NCI-H82 (cell line): ENCODE measurements at places on chromosomes 1 and 21.

DNA sequence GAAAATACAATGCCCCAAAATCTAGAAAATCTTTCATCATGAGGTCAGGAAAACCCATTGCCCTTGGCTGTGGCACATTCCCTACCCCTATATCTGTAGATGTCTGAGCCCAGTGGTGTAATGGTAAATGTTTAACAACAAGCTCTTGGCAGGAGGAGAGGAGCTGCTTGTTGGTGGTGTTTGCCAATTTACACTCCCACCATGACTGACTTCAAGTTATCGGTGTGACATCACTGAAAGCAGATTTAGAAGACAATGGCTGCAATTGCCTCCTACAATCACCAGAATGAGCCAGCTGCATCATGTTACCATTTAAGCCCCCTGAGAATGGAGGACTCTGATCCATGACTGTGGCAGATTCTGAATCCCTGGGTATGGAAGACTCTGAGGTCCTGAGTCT lies 70.9 kb downstream of the SDC3 start:
- DNase-seq, result no peak

DNA sequence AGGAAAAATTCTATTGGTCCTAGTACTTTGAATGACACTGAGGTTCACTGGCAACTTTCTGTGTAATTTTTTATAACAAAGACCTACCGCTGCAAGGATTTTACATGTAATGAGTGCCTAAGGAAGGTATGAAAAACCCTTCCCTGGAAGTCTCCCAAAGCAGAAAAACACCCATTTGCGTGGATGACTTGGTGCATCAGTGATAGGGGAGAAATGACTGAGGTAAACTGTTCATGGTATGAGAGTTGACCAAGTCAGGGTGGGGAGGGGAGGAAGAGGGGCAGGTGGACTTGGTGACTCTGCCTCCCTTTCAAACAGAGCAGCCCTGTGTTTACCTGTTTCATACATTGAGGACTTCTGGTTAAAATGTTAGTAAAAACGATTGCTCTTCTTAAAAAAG lies 78.8 kb upstream of the IPO9 start:
- no peak for DNase-seq

- DNase-seq, result peak; percentile 59
Observed at GRCh38 chr1:43990271-43991199, 864 bp upstream of the CCDC24 start.

DNA sequence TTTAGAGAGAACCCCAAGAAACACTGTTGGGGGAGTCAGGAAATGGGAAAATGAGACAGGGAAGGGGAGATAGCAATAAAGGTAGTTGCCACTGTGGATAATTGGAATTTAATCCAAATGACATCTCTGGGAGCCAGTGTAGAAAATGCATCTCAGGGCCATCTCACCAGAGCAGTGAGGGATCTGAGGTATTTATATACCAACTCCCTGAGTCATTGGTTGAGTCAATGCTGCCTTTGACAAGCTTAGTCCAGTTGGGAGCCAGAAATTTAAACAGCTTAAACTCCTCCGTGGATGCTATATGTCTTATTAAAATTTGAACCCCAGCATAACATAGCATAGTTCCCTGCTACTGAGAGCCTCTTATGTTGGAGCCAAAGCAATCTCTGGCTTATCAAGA lies 140.3 kb downstream of the SLC30A10 start:
- no peak for DNase-seq

DNA sequence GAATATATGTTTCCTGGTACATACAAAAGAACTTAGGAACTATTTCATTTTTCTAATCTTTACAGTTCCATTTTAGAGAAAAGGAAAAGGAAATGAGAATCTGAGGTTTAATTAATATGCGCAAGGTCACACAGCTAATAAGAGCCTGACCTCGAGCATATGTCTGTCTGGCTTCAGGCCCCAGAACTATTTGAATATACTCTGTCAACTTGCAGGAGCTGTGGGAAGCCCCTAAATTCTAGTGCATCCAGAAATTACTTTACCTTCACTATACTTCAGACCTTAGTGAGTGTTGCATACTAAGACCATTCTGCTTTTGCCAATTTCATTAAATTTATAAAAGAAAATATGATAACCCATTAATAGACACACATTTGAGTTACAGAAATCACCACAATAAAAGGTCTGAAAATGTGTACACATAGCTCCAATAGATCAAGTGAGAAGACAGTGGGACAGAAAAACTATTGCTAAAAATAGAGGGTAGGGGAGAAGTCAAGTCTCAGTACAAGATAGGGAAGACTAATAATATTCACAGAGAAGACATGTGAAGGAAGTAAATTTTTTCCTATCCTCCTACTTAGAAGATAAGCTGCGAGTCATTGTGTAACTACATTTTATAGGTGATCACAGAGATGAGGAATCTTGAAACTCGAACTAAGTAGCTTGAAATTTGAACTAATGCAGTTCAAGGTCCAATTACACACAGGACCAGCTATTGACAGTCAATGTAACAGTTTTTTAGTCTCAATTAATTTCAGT lies 3.8 kb downstream of the RGS13 start:
- no peak for DNase-seq

GRCh38 chr1:41418857-41419583 lies 57.8 kb downstream of the FOXO6 start:
- no peak for DNase-seq

GRCh38 chr1:9589144-9589718 lies 520 bp downstream of the TMEM201 start:
- peak; percentile 52 for DNase-seq

DNA sequence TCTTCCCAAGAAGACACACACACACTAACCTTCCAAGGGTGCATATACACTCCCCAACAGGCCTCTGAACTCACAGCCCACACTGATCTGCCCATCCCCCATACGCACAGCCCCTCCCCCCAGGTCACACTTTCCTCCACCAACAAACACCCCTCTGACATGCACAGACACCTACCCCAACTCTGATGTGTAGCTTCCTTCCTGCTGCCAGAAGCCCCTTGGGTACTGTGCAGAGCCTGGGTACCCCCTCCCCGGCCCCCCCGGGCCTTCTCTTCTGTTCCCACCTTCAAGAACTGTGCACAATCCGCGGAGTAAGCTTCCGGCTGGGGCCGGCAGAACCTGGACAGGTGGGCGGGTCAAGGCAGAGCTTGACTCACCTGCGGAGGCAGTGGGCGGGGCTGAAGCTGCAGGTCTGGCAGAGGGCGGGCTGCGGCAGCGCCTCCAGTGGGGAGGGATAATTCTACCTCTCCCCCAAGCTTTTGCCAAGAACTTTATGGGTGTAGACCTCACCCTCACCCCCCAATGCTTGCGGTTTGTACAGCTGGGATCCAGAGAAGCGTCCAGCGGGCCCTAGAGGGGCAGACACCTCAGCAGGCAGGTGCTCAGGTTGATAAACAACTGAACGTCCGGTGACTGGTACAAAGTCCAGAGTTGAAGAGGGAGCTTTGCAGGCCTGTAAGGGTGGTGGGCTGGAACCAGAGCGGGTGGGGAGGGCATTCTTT lies at the start of gene C1orf210:
TSS of gene C1orf210 (minus strand) at position 313 of the 722 bp plus-strand sequence. CDS start 2,311 bp downstream, outside the sequence.
- no peak for DNase-seq

GRCh38 chr1:94351481-94351880 lies 66.7 kb upstream of the ABCD3 start:
- peak; percentile 29 for DNase-seq

DNA sequence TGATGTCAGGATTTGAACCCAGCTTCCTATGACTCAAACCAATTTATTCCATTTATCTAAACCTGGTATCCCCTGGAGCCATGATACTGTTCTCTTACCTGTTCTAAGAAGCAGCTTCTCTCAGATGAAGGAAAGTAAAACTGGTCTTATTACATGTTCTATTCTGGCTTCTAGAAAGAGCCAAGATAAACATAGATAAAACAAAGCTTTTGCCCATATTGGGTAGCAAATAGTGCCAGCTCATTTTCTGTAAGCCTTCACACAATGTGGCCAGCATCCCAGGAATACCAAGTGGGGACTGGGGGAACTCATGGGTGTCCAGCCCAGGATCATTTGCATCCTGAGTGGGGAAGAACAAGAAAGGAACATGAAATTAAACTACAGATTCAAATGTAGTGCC lies 53.5 kb upstream of the EPHA8 start:
- DNase-seq, result no peak

DNA sequence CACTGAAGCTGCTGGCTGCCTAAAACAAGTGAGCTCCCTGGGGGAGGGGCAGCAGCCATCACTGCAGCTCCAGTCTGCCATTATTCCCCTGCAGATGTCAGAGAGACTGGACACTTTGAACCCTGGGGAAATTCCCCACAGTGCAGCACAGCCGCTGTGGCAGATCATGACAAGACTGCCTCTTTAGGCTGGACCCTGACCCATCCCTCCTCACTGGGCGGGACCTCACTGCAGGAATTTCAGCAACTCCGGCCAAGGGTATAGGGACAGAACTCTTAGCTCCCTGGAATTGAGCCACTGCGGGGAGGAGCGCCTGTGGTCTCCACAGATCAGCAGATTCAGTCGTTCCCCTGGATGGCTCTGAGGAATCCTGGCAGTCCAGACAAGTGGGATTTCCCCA lies 964.6 kb downstream of the BRINP3 start:
- no peak for DNase-seq

GRCh38 chr1:223774134-223774814 lies 61.9 kb downstream of the CAPN2 start:
- no peak for DNase-seq

DNA sequence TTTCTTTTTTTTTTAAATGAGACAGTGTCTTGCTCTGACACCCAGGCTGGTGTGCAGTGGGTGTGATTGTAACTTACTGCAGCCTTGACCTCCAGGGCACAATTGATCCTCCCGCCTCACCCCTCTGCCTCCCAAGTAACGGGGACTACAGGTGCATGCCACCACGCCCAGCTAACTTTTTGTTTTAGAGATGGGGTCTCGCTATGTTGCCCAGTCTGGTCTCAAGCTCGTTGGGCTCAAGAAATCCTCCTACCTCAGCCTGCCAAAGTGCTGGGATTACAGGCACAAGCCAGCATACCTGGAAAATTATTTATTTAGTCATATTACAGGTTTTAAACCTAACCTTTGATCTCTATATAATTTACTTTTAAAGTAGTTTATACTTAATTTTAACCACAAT lies 13.4 kb downstream of the LRRC39 start:
- DNase-seq, result no peak

GRCh38 chr1:77430966-77431690 lies 149.3 kb downstream of the AK5 start:
- DNase-seq, result no peak

DNA sequence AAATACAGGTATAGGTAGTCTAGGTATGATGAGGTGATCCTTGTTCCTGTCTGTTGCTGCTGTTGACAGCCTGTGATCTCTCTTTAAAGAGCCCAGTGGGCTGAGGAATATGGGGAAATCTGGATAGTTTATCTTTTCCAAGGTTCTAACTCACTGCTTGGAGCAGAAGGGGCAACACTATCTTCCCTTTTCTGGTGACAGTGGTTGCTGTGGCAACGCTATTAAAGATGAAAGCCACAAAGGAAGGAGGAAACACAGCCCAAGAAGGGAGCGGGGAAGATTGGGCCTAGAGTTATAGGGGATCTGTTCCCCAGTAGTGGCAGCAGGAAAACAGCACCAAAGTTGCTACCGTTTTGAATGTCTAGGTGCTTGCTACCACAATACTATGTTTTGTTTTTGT lies 8.8 kb downstream of the PCP4L1 start:
- no peak for DNase-seq

GRCh38 chr1:25568090-25568833 lies 24.9 kb downstream of the LDLRAP1 start:
- peak; percentile 37 for DNase-seq

DNA sequence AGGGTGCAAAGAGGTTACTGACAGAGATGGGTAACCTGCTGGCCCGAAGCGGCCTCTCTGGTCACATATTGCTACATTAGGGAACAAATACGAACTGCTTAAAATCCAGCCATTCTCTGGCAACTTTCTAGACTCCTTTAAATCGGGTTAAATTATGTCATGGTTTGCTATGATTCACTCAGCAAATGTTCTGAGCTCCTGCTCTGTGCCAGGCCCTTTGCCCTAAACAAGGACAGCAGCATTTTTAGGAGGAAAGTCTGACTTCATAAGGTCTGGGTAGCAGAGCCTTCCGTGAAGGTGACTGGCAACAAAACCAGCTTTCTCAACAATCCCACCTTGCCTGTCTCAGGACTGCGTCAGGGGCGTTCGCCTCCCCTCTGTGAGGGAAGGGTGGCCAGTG lies 15.4 kb downstream of the ZP4 start:
- no peak for DNase-seq

GRCh38 chr1:86030180-86030579 lies 126.4 kb downstream of the COL24A1 start:
- no peak for DNase-seq

- no peak for DNase-seq
Observed at GRCh38 chr1:46592823-46593222, 11.2 kb downstream of the MKNK1 start.
